Skeletal muscle cell (primary cell): ENCODE measurements at places on chromosomes 12 and 14.

DNA sequence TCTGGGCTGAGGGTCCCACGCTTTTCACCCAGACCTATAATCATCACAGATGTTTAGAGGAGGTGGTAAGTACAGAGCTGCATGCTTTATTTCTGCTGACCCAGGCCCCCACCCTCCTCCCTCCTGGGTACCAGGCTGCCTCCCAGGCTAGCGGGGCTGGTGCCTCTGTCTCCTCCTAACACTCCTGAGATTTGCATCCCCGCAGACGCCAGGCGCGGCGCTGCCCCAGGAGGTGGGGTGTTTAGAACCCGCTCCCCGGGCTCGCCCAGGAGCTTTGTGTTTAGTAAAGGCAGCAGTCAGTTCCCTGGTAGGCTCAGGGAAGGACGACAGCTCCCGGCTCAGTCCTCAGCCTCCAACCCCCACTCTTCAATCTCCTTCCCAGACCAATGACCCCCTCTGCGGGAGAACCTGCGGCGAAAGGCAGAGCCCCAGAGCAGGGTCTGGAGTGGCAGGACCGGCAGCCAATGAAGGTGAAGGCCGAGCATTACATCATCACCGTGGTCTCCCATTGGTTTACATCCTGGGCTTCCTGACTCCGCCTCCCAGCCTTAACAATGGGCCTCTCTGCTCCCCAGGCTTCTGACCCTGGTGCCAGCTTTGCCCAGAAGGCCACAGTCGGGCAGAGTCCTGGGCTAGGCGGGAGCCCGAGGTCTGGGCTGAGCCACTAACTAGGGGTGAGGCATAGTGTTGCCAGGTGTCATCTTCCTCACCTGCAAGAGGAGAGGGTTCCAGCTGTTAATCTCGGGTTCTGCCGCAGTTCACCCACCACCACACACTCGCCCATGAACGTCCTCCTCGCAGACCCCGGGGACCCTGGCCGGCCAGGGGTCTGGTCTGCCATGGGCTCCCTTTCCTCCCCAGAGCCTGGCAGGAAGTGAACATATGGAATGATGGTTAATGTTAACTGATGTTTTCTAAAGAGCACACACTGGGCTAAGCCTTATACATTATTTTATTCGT lies 57.5 kb downstream of the CALM1 start:
- peak; percentile 23 for DNase-seq

GRCh38 chr12:81558031-81558430 lies 201.1 kb downstream of the PPFIA2 start:
- DNase-seq: peak; percentile 25

DNA sequence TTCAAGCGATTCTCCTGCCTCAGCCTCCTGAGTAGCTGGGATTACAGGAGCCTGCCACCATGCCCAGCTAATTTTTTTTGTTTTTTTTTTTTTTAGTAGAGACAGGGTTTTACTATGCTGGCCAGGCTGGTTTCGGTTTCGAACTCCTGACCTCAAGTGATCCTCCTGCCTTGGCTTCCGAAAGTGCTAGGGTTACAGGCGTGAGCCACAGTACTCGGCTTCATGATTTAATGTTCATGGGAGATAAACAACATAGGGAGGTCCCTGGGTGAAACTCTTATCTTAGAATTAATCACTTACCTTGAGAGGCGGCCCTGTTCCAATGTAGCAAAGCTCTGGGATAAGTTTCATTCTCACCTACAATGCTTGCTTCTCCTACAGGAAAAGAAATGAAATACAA lies 48.3 kb downstream of the SEL1L start:
- no peak for DNase-seq

- DNase-seq: no peak
These were observed 132.3 kb downstream of the TMEM132C start for GRCh38 chr12:128399253-128399652.

- DNase-seq: peak; percentile 28
These were observed 34.9 kb downstream of the CCDC177 start for GRCh38 chr14:69539631-69540410.

DNA sequence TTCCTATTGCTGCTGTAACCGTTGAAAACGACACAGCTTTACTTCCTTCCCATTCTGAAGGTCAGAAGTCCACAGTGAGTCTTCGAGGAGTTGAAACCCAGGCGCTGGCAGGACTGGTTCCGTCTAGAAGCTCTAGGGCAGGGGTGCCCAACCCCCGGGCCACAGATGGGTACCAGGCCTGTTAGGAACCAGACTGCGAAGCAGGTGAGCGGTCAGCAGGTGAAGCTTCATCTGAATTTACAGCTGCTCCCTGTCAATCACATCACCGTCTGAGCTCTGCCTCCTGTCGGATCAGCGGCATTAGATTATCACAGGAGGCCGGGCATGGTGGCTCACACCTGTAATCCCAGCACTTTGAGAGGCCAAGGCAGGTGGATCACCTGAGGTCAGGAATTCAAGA lies 12.6 kb upstream of the SFSWAP start:
- DNase-seq: no peak

GRCh38 chr12:122304924-122305323 lies 38.6 kb upstream of the VPS33A start:
- no peak for DNase-seq

DNA sequence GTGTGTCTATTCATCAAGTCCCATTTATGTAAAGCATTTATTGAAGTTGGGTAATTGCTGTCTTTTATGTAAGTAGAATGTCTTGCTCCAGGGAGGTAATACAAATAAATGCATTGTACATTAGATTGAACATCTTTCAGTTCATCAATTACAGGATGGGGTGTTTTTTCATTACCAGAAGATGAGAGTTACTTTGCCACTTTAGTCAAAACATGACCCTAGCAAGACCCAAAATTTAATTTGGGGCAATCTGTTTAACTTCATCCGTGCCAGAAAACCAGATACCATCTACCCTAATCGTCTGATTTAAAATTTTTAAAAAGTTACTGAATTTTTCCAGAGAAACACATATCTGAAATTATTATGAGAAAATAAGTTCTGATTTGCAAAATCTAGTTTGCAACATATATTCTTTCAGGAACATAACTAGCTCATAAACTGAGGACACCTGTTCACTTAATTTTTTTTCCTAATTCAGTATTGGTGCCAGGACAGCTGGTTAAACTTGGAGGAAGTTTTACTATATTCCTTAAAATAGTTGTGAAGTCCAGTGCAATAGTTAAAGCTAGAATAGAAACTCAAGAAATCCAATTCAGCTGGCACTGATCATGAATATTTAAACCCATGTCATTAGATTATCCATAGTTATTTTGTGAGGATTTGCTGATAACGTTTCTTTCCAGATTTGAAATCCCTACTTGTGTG lies 114.5 kb downstream of the SRGAP1 start:
- DNase-seq: no peak

- no peak for DNase-seq
These were observed 749.5 kb downstream of the FLRT2 start for GRCh38 chr14:86279405-86279804.

DNA sequence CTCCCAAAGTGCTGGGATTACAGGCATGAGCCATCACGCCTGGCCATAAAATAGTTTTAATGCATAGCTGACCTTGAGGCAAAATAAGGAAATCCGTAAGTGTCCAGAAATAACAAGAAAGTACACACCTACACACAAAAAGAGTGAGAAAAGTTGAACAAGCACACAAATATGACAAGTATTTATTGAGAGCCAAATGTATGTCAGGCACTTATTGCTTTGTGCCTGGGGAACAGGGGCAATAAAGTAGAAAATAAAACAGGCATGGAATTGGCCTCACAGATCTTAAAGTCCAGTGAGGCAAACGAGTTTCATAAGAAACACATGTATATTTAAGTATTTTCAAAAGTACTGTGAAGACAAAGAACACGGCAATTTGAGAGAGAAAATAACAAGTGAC lies 103.7 kb downstream of the ERGIC2 start:
- no peak for DNase-seq
